ENCODE measurements at places on chromosomes 4 and X.

- DNase-seq: no peak
Observed at GRCh38 chr4:135240796-135241195, 1039.2 kb upstream of the PABPC4L start.

DNA sequence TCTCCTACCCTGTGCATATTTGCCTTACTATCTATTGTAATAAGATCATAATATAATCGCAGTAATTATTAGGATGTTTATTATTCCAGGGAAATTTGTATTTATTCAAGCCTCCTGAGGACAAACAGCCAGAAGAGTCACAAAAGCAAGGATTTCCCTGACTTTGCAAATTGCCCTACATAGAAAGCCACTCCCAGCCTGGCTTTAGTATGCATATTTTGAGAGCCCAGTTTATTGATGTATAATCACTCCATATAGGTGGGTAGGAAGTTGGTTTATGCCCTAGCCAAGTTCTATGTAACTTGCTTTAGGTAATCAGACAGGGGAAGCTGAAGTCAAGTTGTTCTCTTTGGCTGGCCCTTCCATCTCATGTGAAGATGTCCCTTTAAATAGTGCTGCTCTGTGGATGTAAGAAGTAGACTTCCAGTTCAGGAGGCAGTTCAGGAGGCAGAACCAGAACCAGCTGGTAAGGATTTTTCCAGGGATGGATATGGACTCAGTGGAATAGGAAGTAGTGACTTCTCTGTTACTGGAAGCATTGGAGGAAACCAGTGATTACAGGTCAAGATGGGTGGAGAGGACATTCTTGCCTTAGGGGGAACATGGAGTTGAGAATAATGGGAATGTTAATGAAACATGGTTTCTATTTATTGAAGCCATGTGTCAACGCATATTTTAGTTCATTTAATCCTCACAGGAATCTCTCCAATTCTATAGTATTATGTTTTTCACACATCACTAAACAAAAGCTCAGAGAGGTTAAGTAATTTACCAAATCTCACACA is 70.5 kb upstream of the KIT start:
- no peak for DNase-seq

DNA sequence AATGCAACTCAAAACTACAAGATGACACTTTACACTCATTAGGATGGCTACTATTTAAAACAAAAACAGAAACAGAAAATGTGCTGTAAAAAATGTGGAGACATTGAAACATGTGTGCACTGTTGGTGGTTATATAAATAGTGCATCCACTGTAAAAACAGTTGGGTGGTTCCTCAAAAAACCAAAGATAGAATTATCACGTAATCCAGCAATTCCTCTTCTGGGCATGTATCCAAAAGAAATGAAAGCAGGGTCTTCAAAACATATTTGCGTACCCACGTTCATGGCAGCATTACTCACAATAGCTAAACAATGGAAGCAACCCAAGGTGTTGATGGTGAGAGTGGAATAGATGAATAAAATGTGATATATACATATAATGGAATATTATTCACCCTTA is 967.2 kb downstream of the TRAM1L1 start:
- no peak for DNase-seq

- no peak for DNase-seq
Observed at GRCh38 chrX:46727441-46727840, 31.5 kb downstream of the SLC9A7 start.

DNA sequence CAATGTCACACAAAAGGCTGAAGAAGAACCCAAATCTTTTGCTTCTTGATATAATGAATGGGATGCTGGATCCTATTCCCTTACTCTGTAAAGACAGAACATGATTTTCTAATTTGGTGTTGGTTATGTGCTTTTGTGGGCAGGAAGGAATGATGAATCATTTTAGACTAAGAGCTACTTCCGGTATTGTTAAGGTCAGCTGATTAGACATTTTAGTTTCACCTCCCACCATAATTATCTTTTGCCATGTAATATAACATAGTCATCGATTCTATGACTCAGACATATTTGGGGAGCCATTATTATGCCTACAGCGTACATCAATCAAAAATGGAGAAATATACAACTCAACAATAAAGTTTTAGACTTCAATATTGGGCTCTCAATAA is 265.3 kb downstream of the ZNF674 start:
- peak; percentile 71 for DNase-seq

GRCh38 chr4:26345565-26345938 is 24.7 kb downstream of the RBPJ start:
- no peak for DNase-seq

GRCh38 chr4:148847544-148848255 is 405.5 kb upstream of the NR3C2 start:
- no peak for DNase-seq

- no peak for DNase-seq
Observed at GRCh38 chr4:38188631-38189101, 228.5 kb downstream of the PTTG2 start.
